ENCODE measurements at places on chromosomes 12 and 14.

DNA sequence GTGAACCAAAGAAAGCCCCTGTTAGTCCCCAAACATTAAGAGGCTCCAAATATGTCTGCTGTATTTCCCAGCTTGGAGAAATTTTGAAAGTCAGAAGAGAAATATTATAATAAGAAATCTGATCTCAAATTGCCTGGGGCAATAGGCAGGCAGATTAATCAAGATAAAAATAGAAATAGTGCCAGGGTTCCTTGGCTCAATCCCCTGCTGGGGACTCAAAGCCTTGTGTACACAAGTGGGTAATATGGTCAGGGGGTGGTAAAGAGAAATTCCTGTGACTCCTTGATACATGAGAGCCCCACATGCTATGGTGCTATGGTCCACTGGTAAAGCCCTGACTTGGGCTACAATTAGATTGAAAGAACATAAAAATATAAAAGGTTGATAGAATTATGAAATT, 41.3 kb upstream of the ARID2 start:
- no peak for DNase-seq

DNA sequence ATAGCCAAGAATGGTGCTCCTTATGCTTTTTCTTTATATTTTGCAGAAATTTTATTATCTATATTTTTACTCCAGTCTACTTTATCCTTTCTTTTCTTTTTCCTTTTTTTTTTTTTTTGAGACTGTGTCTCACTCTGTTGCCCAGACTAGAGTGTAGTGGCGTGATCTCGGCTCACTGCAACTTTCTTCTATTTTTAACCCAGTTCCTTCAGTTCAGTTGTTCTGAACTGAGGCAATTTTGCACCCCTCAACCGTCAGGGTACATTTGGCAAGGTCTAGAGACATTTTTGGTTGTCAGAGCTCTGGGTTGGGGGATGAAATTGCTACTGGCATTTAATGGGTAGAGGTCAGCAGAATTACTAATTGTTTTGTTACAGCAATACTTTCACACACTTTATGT, 75.7 kb downstream of the DIP2B start:
- no peak for DNase-seq

DNA sequence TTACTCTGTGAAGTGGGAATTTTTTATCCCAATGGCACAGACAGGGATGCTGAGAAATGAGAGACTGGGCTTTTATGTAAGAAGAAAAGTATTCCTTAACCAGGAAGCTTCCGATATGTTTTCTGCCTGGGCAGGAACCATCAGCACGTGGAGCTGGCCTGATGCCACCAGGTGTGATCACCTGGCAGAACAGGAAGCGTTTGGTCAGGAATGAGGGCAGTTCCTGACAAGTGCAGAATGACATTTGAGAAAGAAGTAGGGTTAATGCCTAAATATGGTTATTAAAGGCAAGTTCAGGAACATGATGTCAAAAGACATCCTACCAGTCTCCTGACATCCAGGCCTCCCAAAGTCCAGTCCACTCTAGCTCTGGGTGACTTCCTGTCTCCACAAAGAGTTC, 210.3 kb downstream of the NUAK1 start:
- no peak for DNase-seq

DNA sequence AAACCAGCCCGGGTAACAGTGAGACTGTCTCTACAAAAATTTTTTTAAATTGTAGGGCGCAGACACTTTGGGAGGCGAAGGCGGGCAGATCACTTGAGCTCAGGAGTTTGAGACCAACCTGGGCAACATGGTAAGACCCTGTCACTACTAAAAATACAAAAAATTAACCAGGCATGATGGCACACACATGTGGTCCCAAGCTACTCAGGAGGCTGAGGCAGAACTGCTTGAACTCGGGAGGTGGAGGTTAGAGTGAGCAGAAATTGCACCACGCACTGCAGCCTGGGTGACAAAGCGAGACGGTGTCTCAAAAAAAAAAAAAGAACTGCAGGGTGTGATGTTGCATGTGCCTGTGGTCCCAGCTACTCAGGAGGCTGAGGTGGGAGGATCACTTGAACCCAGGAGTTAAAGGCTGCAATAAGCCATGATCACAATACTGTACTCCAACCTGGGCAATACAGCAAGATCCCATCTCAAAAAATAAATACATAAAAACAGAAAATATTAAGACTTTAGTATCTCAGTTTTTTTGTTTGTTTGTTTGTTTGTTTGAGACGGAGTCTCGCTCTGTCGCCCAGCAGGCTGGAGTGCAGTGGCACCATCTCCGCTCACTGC, 16.9 kb downstream of the ATXN2 start:
- DNase-seq = no peak

DNA sequence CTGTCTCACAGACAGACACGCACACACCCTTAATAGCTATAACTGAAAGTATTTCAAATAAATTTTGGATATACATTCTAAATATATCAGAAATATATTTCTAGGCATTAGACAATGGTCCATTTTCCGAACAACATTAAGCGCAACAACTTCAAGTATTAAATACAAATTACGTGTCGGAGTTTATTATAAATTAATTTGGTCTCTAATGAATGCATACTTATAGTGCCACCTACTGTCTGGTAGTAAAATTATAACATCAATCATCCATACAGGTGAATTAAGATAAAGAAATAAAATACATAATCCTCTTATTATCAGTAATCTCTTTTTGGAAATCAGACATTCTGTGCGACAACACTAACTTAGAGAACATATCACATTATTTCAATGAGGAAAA, 27.2 kb upstream of the CMAS start:
- no peak for DNase-seq

GRCh38 chr14:42715316-42715715, 1108.6 kb downstream of the LRFN5 start:
- no peak for DNase-seq

GRCh38 chr14:55097881-55098560, 31.0 kb upstream of the LGALS3 start:
- no peak for DNase-seq

GRCh38 chr14:35296545-35296944, 4.4 kb downstream of the PSMA6 start:
- no peak for DNase-seq

GRCh38 chr14:57871459-57872080, 5.7 kb upstream of the SLC35F4 start:
- DNase-seq = no peak

DNA sequence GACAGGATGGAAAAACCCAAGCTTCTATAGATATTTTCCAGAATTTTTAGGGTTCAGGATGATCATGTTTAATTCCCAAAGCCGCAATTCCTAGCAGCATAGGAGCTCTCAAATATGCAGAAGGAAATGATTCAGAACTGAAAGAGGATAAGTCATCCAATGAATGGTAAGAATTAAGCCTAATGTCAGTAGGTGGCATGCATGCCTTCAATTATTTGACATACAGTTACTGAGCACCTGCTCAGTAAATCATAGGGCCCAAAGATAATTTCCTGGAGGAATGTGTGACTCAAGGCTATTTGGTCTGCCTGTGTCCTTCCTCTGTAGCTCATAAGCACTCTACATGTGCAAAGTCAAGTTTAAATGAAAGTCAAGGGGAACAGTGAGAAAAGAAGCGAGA, 116.8 kb upstream of the SLC38A4 start:
- no peak for DNase-seq
